ENCODE measurements at places on chromosomes 12 and 14.

- no peak for DNase-seq
These were observed 78.4 kb downstream of the HECTD4 start for GRCh38 chr12:112303799-112304198.

GRCh38 chr12:96053476-96054243, 18.3 kb upstream of the LTA4H start:
- no peak for DNase-seq

GRCh38 chr14:26984311-26985177, 386.7 kb upstream of the NOVA1 start:
- peak; percentile 25 for DNase-seq

GRCh38 chr12:26767865-26768264, 65.1 kb downstream of the ITPR2 start:
- no peak for DNase-seq

DNA sequence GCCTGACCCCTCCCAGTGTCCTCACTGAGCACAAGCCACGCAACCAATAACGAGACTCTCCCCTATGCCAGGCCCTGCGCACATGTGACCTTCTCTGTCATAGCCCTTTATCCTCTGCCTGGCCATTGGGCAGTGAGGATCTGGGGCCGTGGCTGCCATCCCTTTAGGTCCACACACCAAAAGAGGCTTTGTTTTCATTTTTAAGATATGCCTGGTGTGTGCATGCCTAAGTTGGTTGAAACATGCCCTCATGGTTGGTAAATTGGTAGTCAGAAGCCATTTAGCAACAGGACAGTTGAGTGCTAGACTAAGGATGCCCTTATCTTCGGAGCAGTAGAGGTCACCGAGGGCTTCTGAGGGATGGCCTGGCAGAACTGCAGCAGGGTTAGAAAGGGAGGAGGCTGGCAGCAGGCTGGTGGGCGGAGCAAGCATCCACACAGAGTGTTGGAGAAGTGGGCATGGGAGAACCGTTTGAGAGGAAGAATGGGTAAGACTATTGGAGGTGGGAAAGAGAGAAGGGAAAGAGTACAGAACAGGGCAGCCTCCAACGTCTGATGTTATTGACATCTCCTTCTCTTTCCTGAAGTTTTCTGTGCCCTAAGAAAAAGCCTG, 75.1 kb downstream of the SLC24A4 start:
- no peak for DNase-seq

- peak; percentile 6 for DNase-seq
These were observed 534.3 kb downstream of the SOX5 start for GRCh38 chr12:23415180-23415579.
